GM13976 (cell line): ENCODE measurements at places on chromosomes 13 and 19.

- DNase-seq: peak; percentile 62
Observed at GRCh38 chr19:10230173-10230860, 814 bp downstream of the S1PR2 start.

- no peak for DNase-seq
Observed at GRCh38 chr13:75600371-75600770, 35.8 kb upstream of the LMO7 start.

DNA sequence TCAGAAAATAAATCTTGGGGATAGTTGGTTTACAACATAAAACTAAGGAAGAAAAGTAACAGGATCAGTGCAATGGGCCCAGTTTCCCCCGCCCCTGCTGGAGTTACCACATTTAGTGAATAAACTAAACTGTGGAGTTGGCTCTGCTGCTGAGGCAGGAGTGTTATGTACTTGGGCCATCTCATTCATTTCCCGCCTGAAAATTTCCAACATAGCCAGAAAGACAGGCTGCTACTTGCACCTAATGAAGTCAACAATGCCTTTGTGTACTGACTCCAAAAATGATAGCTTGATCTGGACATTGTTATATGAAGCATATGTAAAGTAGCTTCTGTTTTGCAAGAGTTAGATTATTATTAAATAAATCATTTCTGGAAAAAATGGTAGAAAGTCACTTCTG lies 7.9 kb upstream of the RNASEH2B start:
- no peak for DNase-seq

DNA sequence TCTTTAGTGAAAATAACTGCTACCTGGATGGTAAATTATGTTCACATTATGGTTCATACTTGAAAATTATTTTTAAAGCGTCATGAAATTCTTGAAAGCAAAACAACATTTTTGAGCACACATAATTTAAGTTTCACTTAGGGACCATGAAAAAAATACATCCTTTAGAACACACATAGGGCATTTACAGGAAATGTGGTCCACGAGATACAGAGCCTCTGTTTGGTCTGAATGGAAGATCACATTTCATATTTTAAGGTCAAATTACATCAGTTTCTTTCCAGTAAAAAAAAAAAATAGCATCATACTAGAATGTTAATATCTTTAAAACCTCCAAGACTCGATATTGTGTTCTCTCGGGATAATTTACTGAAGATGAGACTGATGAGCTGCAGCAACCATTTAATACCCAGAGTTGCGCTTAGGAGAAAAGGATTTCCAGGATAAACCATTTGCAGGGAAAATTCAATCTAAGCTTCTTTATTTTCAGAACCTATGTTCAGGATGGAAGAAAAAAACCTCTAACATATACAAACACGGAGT lies 720.7 kb downstream of the DIAPH3 start:
- no peak for DNase-seq

DNA sequence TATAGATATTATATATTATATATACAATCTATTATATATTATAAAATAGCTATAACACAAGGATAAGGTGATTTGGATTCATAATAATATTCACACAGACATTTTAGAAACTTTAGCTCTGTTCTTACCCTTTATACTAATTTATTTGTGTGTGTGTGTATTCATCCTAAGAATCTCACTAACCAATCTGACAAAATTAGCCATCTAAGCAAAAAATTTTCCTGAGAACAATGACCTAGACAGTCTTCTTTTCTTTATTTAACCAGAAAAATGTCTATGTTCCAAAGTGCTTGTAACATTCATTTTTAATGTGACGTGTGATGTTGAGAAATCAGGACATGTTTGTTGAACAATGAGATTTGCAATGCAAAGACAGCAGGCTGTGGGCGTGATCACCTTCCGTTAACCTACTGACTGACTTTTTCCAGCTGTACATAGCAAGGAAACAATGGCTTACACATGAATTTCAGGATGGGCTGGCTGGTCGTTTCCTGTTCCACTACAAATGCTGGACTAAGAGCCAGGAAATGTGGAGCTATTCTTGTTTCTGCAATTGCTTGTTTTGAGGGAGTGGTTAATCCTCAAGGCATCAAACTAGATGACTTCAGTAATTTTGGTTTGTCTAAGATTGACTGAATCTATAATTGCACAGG lies 634.6 kb upstream of the ARGLU1 start:
- no peak for DNase-seq

DNA sequence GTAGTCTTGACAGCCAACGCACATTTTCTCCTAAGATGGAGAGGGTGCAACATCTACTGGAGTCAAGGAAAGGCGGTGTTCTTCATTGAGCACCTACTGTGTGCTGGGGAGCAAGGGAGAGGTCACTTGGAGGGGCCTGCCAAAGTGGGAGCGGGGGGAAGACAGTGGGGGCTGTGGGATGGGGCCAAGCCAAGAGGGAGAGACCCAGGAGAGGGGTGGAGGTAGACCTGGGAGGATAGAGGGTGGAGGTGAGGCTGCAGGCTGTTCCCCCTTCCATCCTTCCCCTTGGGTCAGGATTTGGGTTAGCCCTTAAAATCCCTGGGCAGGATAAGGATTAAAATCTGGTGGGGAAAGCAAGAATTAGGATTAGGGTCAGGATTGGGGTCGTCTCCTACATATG lies 1.7 kb upstream of the PLPP2 start:
- DNase-seq: peak; percentile 24

DNA sequence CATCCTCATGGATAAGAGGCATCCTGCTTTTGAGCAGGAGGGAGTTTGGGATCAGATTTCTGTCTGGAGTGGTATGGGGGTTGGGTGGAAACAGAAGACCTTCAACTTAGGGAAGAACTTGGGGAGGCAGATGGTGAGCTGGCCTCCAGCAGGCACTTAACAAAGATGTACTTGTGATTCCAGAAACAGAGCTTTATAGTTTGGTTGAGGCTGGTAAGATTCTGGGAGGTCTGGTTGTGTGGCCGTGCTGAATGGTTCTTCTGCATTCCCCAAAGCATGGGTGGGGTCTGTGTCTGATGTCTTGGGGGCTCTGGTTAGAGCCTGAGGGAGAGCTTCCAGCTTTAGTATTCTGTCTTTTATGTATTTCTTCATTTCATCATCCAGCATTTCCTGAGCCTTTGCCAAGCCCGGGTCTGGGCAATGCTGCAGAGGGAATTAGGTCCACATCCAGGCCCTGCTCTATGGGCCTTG lies 4.8 kb downstream of the MEGF8 start:
- DNase-seq: no peak

GRCh38 chr19:15159251-15159650 lies 41.5 kb downstream of the NOTCH3 start:
- no peak for DNase-seq

- no peak for DNase-seq
Observed at GRCh38 chr13:113859311-113860050, 4.4 kb downstream of the GAS6 start.

DNA sequence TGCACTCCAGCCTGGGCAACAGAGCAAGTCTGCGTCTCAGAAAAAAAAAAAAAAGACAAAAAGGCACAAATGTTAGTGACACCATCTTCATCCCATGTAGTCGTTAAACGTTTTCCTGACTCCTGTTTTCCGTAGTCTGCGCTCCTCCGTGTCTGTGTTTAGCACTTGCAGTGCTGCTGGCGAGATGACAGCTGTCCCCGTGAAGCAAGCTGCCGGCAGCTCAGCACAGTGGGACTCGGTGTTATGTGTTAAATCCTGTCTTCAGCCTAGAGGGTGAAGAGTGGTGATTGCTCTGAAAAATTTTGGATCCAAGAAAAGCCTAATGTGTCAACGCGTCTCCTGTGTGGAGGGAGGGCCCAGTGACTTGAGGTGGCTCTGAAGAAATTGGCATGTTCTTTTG lies 18.4 kb downstream of the UBXN6 start:
- DNase-seq: no peak

DNA sequence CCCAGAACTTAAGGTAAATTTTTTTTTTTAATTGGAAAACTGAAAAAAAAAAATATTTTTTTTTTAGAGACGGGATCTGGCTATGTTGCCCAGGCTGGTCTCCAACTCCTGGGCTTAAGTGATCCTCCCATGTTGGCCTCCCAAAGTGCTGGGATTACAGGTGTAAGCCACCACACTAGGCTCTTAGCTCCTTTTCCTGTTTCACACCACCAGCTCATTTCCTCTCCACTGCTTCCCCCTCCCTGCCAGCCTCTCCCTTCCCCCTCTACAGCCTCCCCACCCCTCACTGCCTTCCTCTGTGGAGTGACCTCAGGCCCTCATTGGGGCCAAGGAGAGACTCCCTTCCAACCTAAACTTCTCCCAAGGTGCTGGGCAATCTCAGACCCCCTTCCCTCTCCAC lies 4.2 kb upstream of the GIPR start:
- no peak for DNase-seq

- no peak for DNase-seq
Observed at GRCh38 chr19:51097796-51098195, 10.4 kb downstream of the CTU1 start.

- DNase-seq: no peak
Observed at GRCh38 chr19:45079911-45080370, 881 bp downstream of the GEMIN7 start.

- DNase-seq: no peak
Observed at GRCh38 chr19:35294859-35295791, 3.2 kb downstream of the MAG start.

GRCh38 chr13:42574435-42575311 lies 721 bp downstream of the TNFSF11 start:
- peak; percentile 85 for DNase-seq

GRCh38 chr13:20132052-20132634 lies 28.7 kb downstream of the GJA3 start:
- DNase-seq: no peak
